ENCODE measurements at places on chromosomes 7 and 10.

DNA sequence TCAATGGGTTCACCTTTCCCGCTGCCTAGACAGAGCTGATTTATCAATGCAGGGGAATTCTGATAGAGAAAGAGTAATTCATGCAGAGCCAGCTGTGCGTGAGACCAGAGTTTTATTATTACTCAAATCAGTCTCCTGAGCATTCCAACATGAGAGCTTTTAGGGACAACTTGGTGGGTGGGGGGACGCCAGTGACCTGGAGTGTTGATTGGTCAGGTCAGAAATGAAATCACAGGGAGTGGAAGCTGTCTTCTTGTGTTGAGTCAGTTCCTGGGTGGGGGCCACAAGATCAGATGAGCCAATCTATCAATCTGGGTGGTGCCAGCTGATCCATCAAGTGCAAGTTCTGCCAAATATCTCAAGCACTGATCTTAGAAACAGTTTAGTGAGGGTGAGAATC is 99.0 kb upstream of the CAV2 start:
- DNase-seq, result no peak

DNA sequence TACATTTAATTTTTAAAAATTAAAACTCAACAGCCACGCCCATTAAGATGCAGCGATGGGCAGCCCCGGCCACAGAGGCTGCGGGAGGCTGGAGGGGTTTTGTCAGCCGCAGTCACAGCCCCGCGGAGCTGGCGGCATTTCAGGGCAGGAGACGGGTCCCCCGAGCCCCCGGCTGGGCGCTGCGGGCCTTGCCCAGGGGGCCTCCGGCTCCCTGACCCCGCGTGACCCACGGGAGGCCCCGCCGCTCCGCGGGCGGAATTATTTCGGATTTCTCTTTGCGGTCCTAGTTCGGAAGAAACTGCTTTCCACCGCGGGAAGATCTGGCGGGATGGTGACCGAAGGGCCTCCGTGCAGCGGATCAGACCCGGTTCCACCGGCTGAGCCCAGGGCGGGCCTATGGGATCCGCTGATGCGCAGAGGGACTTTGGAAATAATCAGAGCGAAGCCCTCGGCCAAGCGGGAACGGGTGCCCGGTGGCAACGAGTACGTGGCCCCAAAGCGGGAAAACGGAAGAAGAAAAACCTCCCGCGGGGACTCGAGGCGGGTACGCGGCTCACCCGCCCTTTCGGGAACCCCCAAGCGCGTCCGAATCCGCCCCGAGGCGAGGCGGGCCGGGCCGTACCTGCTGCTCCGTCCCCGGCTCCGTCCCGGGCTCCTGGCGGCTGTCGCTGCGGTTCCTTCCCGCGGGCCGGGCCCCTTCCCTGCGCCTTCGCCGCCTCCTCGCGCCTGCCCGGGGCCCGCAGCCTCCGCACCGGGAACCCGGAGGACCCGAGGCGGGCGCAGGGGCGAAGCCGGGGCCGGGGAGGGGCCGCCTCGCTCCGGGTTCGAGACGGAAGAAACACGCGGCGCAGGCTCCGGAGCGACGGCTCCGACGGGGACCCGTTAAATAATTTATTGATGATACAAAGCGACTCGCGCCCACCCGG is 1.7 kb downstream of the NKX6-2 start:
- no peak for DNase-seq

DNA sequence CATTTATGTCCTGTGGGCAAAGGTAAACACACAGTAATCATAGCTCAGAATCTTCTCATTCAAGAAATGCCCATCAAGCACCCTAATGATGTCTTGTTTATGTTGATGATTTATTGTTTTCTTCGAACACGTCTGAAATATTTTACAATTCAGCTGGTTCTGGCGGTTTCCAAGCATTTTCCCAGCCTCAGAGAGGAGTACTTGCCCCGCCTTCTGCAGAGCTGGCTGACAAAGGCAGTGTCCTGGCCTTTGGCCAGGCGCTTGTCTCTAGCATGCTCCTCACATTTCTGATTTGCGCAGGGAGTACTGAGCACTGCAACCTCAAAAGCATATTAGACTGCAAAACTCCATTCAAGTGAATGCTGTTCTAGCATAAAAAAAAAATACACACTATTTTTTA is 314.2 kb upstream of the GNAI1 start:
- peak; percentile 52 for DNase-seq

DNA sequence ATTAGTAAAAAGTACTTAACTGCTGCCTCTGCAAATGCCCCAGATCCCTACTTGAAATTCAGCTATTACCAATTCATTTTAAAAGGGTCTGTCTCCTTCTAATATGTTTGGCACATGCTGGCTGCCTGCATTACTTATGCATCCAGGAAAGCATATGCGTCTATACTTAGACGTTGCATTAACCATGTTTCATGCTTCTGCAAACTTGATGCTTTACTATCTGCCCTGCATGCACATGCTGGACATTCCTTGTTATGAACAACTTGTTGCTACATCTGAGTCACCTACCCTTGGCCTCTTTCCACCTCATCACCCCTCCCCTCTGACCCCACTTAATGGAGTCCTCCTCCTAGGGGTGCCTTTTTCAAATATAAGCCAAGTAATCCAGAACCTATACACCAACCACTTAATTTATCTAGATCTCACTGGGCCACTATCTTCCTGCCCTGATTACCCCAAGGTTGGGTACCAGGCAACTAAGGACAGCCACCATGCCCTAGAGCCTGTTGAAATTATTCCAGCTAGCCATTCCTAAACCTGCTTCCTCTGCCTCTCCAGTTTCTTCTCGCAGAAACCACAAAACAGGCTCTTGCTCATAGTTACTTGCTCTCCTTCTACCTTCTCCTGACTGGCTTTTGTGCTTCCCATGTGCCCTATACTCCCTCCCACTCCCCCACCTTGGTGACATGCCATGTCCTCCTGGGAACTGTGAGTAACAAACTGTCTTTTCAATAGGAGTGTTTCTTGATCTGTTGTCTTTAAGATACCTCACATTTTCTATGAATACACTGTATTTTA is 1187.9 kb downstream of the REEP3 start:
- no peak for DNase-seq

GRCh38 chr7:143284591-143285469 is at the start of gene TMEM139:
TMEM139 (plus strand) TSS chr7:143284958; CDS start chr7:143285958, 1,000 bp downstream.
- DNase-seq, result no peak

GRCh38 chr7:79529214-79529880 is 75.9 kb upstream of the MAGI2 start:
- peak; percentile 1 for DNase-seq

GRCh38 chr10:4034907-4035598 is 250.0 kb upstream of the KLF6 start:
- DNase-seq, result no peak

DNA sequence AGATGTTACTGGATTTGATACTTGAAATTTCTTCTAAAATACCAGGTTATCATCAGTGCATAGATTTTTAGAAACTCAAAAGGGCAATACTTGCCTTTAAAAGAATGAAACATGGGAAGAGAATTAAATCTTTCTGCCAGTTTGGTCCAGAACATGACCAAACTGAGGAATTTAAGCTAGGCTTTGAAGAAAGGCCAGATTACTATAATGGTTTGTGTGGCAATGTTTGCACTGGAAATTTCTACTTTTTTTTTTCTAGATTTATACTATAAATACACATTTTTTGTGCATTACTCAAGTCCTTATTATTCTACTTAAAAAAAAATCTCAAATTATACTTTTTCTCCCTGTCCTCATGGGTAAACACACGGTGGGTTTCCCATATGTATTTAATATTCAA is 9.2 kb downstream of the MKX start:
- DNase-seq, result no peak

- no peak for DNase-seq
Observed at GRCh38 chr7:95041031-95041430, 133.6 kb downstream of the PPP1R9A start.

GRCh38 chr10:43855667-43856210 is 207.1 kb upstream of the ZNF32 start:
- DNase-seq, result no peak

DNA sequence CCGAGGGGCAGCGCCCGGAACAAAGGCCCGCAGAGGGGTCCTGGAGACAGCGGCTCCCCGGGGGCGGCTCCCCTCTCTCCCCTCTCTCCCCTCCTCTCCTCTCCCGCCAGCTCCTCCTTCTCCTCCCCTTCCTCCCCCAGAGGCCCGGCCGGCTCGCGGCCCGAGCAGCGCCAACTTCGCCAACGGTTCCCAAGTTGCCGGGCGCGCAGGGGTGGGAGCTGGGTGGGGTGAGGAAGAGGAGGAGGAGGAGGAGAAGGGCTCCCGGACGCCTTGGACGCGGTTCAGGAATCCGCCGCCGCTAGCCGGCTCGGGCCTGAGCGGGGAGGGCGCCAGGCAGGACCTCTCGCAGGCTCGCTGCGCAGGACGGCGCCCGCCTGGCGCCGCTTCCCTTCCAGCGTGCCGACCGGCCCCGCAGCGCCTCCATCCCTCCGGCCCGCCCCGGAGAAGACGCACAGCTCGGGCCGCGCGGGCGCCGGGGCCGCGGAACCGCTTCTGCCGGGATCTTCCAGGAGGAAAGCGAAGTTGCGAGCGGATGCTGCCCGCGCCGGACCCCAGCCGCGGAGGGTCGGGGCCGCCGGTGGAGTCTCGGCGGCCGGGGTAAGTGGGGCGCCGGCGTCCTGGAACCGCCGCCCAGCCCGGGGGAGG is at the start of gene CHST3:
CHST3 (plus strand) TSS at position 298 of the 645 bp plus-strand sequence. CDS start 41,448 bp downstream, outside the sequence.
- no peak for DNase-seq

DNA sequence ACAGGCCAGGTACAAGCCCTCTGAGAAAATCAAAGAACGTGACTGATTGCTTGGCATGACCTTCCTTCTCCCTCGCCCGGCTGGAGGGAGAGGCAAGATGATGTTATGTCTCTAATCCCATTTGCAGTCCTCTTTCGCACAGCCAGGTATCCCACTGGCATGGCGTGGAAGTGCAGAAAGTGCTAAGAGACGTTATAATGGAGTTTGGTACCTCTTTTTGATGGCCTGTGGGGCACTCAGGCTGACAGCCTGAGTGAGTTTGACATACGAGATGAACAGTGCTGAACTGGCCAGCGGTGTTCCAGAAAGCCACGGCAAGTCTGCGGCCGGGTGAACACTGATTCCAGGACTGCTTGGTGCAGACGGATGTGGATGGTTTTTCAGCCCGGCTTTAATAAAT is 241.6 kb downstream of the RAB11FIP2 start:
- no peak for DNase-seq

- no peak for DNase-seq
Observed at GRCh38 chr7:132756484-132756990, 180.3 kb upstream of the PLXNA4 start.

GRCh38 chr7:46368871-46369270 is 447.8 kb upstream of the IGFBP3 start:
- no peak for DNase-seq

DNA sequence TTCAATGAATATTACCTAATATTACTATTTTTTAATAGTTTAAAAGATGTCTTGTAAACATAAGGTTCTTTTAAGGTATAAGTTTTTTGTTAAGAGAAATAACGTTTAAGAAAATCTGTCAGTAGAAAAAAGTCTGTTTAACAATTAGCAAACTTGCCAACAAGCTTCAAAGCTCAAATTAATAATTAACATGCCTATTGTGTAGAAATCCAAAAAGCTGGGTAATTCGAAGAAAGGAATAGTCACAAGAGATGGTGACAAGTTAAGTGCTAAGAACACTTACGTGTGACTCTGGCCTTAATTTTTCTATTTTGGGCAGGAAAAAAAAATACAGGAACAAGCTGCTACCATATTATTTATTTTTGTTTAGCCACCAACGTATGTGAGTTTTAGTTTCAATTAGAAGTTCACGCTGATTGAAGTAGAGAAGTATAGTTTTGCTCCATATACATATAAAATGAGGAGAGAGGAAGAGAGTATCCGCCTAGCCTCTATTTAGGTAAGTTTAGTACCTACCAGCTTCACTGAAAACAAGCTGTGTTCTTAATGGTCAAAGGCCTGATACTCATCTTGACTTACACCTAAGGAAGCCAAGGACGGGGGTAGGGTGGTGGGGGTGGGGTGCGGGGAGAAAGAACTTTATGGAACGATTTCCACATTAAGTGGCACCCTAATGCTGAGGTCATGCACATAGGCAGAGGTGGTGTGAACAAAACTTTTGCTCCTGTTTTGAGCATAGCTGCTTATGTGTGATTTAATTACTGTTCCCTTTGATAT is 43.4 kb upstream of the AGBL3 start:
- no peak for DNase-seq

DNA sequence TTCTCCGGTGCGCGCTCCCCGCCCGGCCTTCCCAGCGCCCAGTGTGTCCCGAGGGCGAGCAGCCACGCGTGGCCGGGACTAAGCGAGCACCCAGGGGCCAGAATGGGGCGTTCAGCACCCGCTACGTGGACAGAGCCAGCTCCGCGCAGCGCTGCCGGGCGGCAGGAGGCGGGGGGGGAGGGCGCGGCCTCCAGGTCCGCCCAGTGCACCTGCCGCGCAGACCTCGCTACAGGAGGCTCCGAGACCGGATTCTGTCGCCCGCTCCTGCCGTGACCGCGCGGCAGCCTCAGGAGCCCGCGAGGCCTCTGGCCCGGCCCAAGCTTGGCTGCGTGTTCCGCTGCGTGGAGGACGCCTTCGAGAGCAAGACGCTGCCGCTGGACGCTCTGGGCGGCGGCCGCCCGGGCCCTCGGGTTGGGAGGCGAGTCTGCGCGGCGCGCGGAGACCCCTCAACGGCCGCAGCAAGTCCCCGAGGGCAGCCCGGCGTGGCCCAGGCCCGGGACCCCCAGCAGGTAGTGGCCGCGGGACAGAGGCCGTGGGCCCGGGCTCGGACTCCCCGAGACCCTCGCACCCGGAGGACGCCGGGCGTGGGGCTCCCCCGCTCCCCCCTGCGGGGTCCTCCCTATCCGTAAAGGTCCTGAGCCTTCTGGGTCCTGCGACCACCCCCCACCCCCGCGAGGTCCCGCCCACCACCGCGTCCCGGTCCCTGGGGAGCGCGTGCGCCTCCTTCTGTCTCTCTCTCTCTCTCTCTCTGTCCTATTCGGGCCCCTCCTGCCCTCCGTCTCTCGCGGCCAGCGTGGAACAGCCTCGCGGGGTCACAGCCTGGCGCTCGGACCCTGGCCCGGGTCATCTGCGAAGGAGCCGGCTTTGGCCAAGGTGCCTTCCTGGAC is 904 bp upstream of the DPYSL4 start:
- no peak for DNase-seq

- DNase-seq, result peak; percentile 83
Observed at GRCh38 chr10:63166742-63167258, 33.7 kb downstream of the NRBF2 start.

- DNase-seq, result no peak
Observed at GRCh38 chr7:29859524-29860185, 53.3 kb downstream of the WIPF3 start.

DNA sequence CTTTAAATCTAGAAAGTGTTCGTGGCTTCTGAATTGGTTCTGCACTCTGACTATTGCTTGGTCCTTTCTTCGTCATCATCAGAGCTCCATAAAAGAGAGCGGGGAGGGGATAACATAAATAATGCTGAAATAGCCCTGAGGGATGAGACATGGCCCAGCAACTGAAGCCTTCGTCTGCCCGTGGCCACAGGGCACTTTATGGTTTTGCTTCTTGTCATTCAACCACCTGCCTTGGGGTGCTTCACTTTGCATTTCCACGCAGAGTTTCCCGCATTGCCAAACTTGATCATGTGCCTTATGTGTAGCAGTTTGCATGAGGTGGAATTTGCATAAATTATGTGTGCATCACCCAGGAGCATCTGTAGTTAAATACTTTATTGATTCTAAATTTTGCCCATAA is 15.9 kb downstream of the GSTO2 start:
- no peak for DNase-seq
